ENCODE measurements at places on chromosomes 6 and 20.

DNA sequence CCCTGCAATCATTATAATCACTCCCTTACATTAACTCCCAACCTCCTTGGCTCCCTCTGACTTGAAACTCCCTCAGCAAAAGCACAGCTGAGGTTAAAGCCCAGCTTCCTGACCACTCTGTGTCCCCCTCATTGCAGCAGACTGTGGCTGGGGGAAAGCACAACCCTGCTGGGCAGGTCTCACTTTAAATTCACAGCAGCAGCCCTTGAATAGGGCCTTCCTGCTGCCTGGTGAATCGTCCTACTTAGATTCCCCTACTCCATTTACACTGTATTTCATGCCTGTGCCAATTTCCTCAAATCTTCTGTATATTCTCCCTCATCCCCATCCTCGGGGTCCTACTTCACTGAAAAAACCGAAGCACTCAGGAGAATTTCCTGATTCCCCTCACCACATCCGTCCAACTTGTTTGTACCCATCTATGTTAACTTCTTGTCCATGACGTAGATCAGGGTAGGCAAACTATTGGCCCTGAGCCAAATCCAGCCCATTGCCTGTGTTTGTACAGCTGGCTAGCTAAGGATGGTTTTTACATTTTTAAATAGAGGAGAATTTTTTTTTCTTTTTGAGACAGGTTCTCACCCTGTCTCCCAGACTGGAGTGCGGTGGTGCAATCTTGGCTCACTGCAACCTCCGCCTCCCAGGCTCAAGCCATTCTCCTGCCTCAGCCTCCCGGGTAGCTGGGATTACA is 31.5 kb upstream of the GCM1 start:
- no peak for DNase-seq

DNA sequence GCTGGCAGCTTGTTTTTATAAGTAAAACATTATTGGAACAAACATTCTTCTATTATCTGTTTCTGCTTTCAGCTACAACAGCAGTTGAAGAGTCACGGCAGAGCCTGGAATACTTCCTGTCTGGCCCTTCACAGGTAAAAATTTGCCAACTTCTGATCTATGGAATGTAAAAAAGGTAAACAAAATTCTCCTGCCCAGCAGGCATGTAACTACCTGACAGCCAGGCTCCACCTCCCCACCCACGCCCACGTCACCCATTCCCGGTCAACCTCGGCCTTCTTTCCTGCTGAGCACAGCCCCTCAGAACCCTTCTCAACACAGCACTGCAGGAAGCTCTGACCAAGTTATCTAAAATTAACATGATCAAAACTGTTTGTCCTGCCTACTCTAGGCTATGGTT is 166.0 kb downstream of the DLL1 start:
- DNase-seq = no peak

DNA sequence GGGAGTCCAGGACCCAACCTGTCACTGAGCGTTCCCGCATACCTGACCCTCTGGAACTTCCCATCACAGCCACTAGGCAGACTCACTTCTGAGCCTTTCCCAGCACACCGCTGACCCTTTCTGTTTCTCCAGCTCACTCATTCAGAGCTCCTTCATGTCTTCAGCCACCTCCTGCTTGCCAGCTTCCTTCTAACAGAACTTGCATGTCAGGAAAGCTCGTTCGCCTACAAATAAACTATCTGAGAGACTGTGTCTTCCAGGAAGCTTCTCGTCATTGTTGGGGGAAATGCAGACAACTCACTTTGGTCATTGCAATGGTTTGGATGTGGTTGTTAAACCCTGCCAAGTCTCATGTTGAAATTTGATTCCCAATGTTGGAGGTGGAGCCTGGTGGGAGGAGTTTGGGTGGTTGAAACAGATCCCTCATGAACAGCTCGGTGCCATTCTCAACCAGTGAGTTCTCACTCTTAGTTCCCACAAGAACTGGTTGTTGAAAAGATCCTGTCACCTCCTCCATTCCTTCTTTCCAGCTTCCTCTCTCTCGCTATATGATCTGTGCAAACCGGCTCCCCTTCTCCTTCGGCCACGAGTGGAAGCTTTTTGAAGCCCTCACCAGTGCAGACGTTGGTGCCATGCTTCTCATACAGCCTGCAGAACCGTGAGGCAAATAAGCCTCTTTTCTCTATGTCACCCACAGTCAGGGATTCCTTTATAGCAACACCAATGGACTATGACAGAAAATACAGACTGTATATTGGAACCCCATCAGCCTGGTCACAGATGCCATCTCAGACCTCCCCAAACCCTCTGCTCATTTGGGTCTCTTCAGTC is 1.4 kb upstream of the MUC21 start:
- DNase-seq = peak; percentile 43

GRCh38 chr6:5178806-5179205 is 81.9 kb downstream of the LYRM4 start:
- no peak for DNase-seq

GRCh38 chr6:133630651-133631050 is 258.3 kb upstream of the TCF21 start:
- no peak for DNase-seq
